ENCODE measurements at places on chromosomes 11 and 22.

DNA sequence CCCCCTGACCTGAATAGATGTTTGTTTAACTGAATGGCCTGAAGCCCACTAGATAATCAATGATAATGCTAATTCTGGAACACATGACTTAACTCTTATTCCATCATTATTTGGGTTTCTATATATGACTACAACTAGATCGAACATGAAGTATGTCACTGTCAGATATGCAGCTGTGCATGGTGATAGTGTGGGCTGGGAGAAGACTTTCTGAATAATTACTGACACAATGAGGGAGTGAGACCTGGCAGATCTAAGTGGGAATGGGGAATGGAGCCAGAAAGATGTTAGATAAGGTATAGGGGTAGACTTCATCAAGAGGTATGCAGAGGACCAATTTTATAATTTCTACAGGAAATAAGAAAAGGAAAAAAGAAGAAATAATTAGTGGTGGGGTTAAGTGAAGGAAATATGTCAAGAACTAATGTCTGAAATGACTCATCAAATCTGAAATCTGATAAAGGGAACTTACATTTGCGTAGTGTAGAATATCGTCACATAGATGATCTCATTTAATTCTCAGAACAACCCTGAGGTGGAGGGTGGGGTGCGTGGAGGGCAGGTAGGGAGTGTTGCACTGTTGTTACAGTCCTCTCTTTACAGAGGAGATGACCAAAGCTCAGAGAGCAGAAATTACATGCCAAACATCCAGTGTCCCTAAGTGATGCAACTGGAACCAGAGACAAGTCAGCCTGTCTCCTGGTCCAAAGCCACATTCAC, 68.2 kb upstream of the EED start:
- DNase-seq: no peak

- DNase-seq: no peak
These were observed 62.7 kb upstream of the KCNQ1OT1 start for GRCh38 chr11:2762451-2762850.

DNA sequence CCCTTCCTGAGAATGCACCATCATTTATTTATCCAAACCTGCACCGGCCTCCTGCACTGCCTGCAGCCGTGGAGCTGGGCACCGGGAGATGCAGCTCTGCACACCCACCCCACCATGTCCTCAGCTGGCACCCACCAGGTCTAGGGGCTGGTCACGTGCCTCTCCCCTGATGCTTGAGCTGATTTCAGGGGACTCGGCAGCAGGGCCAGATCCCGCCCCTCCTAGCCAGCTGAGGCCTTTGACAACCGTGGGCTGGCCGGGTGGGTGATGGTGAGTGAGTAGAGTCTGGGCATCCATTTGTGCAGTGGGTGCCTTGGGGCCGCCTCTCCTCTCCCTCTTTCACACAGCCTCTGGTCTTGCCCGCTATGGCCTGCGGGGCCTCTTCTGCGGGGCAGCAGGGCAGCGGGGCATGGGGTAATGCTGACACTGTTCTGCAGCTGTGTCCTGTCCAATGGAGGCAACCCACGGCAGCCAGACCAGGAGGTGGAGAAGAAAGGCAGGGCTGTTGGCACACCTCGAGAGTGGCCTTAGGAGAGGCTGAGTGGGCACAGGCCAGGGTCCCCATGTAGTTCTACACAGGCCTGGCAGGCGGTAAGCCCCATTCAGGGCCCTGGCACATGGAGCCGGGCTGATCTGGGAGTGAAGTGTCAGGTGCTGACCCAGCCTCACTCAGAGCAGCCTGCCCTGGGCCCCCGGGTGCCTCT, 38.5 kb upstream of the PRODH start:
- DNase-seq: no peak

GRCh38 chr11:95566211-95566610, 223.4 kb downstream of the FAM76B start:
- no peak for DNase-seq

- no peak for DNase-seq
These were observed 6.8 kb downstream of the NHERF4 start for GRCh38 chr11:119192111-119192510.

GRCh38 chr22:39519681-39520225, 609 bp upstream of the ATF4 start:
- peak; percentile 77 for DNase-seq

DNA sequence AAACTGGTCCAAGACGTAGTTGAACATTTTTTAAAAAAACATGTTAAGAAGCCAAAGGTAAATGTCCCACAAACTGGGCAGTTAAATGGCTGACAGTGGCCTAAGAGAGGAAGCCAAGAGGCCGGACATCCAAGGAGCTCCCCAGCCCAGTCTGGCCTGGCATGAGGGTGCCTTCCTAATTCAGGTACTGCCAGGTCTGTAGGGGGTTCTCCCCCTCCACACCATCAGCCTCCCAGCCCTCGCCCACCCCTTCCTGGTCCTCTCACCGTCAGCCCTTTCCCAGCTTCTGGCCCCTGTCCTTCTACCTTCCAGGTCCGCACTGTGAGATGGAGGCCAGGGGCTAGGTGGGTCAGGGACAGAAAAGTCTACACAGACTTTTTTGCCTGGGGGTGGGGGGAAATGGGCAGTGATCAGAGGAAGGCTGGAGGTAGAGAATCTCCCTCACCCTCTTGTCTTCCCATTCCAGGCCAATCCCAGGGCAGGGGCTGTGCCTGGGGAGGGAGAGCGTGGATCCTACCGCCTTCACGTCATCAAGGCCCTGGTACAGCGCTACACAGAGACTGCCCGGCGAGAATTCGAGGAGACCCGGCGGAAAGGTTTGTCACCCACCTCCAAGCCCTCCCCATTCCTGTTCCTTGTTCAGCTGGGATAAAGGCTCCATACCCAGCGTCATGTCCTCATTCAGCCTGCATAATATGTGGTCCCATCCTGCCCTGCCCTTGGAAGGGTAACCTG, 6.0 kb downstream of the ART5 start:
- DNase-seq: no peak

DNA sequence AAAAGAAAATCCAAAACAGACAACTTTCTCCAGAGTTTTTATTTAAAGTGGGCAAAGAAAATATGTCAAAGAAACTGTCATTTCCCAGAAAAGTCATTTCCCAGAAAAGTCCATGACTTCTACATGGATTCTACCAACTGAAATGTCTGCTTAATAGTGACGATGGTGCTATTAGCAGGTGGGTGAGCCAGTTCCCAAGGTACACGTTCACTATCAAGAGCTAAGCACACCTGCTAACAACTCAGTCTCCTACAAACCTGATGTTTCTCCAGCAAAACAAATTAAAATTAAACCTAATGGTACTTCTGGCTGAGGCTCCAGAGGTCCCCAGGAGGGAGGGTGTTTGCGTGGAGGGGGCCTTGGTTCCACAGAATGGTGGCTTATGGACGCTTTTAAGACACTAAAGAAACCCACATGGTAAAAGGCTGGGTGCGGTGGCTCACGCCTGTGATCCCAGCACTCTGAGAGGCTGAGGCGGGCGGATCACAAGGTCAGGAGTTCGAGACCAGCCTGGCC, 26.8 kb downstream of the POU2AF1 start:
- no peak for DNase-seq

GRCh38 chr22:44738347-44738715, 14.0 kb upstream of the ARHGAP8 start:
- DNase-seq: no peak

DNA sequence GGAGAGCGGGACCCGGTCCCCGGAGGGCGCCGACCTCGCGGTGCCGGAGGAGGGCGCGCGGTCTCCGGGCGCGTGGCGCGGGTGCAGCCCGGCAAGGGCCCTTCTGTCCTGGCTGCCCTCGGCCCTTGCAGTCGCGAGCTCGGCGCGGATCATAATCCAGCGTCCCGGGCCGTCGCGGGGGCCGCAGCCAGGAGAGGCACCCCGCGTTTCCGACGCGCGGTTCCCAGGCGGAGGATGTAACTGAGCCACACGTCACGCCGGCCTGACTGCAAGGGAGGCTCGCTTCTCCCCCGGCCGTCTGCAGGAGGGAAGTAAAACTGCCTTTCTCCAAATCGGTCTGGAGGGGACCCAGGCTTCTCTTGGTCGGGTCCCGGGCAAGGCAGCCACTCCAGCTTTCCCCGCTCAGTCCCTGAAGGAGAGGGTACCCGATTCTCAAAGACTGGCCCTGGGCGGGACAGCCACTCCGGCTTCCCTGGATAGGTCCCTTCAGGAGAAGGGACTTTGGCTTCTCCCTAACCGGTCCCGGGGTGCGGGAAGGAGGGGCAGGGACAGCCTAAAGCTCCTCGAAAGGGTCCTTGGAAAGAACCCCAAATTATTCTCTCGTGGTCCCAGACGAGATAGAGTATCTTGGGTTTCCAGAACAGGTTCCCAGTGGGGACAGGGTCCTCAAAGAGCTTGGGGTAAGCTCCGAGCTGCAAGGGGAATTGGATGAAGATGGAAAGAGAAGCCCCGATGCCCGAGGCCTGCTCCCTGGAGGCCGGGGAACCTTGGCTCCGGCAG, 836 bp downstream of the SPON1 start:
- no peak for DNase-seq

DNA sequence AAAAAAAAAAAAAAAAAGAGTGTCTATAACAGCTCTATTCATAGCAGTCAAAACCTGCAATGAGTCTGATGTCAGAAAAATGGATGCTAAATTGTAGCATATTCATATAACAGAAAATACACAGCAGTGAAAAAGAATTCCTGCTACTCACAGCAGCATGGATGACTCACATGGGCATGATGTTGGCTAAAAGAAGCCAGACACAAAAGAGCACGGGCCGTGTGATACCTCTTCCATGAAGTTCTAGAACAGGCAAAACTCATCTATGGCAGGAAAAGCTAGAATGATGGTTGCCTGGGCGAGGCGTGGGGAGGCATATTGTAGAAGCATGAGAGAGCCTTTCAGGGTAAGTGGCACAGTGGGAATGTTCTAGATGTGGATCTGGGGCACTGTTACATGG, 18.9 kb downstream of the PLAAT3 start:
- DNase-seq: no peak

Measured in C1 segment of cervical spinal cord (tissue), 14 donors.